ENCODE measurements at places on chromosomes 5 and 9. TPM values are rescaled to one million over a fixed set of nuclear protein-coding genes. Genes with fewer than 3 reads are reported as not detected.

Gene PHYKPL
- 25.9 TPM for polyA plus RNA-seq

Gene PCDHB14
- polyA plus RNA-seq: 0.31 TPM

Gene ORM2
- polyA plus RNA-seq: 17.1 TPM

Gene RASGEF1C
- polyA plus RNA-seq: 0.20 TPM

Gene OR13C5
- not detected for polyA plus RNA-seq

Gene BSPRY
- 16.1 TPM for polyA plus RNA-seq

Gene CD72
- 0.61 TPM for polyA plus RNA-seq

Gene CNTNAP3B
- polyA plus RNA-seq: 6.9 TPM

Gene CXCL14
- polyA plus RNA-seq: 51.6 TPM

Gene DROSHA
- polyA plus RNA-seq: 33.8 TPM

Gene PFN3
- not detected for polyA plus RNA-seq

Gene EIF4EBP3
- polyA plus RNA-seq: 80.2 TPM

Gene NDST1
- 7.2 TPM for polyA plus RNA-seq

Gene CCNO
- polyA plus RNA-seq: 6.4 TPM

Gene FRRS1L
- 0.55 TPM for polyA plus RNA-seq

Gene FAM78A
- 0.85 TPM for polyA plus RNA-seq

Gene ZNF300
- 1.4 TPM for polyA plus RNA-seq

Gene OTP
- not detected for polyA plus RNA-seq

Gene CCDC183
- polyA plus RNA-seq: 3.5 TPM

Gene CDC26
- polyA plus RNA-seq: 66.4 TPM

Gene RLN2
- polyA plus RNA-seq: not detected

Gene SARDH
- 0.76 TPM for polyA plus RNA-seq

Gene CTSV
- polyA plus RNA-seq: 6.6 TPM

Gene LMNB1
- polyA plus RNA-seq: 8.7 TPM

Measured in stomach (tissue), 19 donors.